AG04450 (cell line): ENCODE measurements at places on chromosomes 2 and 18.

- peak; percentile 86 for DNase-seq
Observed at GRCh38 chr18:70132999-70133398, 72.5 kb downstream of the RTTN start.

DNA sequence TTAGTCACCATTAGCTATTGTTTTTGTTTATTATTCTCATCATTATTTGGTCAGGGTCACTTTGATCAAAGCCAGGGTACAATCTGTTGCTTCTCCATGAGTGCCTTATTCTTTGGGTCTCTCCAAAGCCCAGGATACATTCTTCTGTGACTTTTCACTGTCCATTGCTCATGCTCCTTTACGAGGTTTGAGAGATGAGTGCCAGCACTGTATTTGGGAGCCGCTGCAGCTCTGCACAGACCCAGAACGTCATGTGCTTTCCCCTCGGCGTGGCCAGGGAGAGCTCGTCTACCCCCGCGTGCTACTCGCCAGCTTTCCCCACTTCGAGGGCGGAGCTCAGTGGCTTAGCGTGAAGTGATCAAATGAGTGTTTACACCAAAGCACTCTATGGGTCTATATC, 123.7 kb downstream of the COL6A3 start:
- DNase-seq, result no peak

- peak; percentile 23 for DNase-seq
Observed at GRCh38 chr2:238097988-238098871, 1.9 kb upstream of the ESPNL start.

GRCh38 chr2:1627628-1628381, 116.5 kb downstream of the PXDN start:
- DNase-seq, result no peak
